Bladder microvascular endothelial cell (primary cell): ENCODE measurements at places on chromosomes 6 and 20. TPM values are rescaled to one million over a fixed set of nuclear protein-coding genes. Genes with fewer than 3 reads are reported as not detected.

Gene AMD1
- total RNA-seq, result 28.3 and 53.3 TPM in 2 replicates

Gene SPAG4
- total RNA-seq, result 7.4 and 10.9 TPM in 2 replicates

Gene HLA-DRB5
- 1.6 and 12.3 TPM in 2 replicates for total RNA-seq

Gene BTNL2
- total RNA-seq, result not detected in 2 replicates
